ENCODE measurements at places on chromosomes 2 and 18.

DNA sequence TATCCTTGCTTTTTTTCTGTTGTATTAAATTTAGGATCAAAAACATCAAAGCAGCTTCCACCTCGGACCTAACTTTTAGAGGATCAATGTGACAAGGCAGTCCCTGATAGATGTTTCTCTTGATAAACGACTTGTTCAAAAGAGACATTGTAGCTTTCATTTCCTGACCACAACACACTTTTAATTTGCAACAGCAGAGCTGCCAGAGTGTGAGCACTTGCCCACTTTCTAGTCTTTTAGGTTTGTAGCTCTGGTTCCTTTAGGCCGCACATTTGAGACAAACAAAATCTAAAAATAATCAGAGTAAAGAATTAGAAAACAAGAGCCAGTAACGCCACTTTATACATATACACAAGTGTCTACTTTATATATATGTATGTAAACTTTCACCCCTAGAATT, 3.1 kb downstream of the FIGN start:
- DNase-seq: peak; percentile 23

DNA sequence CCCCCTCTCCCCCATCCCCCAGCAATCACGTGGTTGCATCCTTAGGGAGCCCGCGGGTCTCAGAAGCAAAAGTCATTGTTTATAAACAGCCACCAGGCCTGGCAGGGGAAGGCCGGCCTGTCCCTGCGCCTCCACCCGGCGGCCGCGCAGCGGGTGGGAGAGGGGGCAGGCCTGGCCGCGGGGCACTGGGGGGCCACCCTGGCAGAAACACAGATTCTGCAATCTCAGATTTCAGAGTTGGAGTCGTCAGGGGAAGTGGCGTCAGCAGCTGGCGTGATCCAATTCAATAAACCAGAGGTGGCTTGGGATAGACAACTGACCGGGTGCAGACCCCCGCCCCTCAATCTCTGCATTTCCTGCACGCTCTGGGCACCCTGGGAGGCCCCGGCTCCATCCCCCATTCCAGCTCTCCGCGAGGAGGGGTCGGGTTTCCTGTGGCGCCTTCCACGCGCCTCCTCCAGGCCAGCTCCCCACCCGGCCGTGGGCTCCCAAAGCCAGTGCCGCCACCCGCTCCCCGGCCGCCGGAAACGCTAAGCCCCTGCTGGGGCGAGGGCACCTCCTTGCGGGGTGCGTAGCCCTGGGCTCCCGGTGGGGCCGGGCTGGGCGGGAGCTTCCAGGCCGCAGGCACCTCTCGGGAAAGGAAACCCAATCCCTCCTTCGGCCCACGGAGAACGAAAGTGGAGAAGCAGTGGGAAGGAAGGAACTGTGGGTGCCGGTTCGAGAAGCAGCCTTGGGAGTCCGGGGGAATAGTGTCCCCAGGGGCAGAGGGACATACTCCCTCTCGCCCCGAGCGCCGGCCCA, 1.1 kb downstream of the BIN1 start:
- DNase-seq: peak; percentile 59

DNA sequence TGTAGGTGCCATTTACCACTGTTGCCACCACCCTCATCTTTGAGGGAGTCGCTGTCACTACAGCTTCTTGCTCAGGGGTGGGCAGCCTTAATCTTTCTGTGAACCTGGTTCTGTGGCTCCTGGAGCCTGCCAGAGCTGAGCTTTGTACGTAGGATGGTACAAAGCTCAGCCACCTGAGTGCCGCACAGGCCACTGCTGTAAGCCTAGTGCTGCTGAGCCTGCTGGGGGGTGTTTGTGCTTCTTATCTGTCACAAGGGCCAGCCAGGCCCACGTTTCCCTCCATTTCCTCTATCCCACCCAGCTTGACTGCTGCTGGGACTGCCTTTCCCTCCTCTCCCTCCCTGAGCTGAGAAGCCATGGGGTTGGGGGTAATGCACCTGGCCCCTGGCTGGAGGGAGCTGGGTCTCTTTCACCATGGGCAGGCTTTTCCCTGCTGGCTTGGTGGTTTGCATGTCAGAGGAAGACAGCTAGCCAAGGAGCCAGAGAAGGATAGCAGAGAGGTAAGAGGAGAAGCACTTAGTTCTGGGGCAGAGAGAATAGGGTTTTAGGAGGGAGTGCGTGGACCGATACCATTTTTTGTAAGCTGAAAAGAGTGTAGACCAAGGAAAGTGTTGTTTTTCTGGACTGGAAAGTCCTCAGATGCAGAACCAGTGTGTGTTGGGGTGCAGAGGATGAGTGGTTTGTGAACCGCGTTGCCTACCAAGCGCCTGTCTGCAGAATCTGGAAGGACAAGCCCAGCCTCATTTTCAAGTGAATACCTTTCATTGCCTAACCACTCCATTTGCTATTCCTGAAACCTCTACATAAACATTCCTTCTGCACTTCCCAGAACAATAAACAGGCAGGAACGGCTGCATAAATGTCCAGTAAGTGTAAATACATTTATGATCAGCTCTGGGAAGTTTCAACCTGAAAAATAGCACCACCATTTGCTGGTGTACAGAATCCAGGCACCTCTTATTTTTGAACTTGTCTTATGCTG, 45.1 kb upstream of the FHL2 start:
- no peak for DNase-seq

- DNase-seq: peak; percentile 97
Measured at GRCh38 chr2:28193630-28194403, 198.8 kb upstream of the FOSL2 start.

DNA sequence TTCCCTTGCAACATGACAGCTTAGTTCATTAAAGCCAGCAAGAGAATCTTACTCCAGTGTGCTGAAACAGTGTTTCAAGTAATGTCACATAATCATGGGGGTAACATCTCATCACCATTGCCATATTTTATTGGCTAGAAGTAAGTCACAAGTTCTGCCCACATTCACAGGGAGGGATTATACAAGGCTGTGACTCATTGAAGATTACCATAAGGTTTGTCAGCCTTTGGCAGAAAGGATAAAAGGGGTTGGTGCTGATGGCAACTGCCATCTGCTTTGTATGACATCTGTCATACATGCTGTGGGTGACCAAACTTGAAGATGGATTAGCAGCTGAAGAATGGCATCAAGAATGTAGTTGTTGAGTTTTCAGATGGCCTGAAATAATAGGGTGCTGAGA, 61.2 kb downstream of the KCNE4 start:
- peak; percentile 84 for DNase-seq

GRCh38 chr18:10497206-10497749, 28.5 kb upstream of the NAPG start:
- no peak for DNase-seq

DNA sequence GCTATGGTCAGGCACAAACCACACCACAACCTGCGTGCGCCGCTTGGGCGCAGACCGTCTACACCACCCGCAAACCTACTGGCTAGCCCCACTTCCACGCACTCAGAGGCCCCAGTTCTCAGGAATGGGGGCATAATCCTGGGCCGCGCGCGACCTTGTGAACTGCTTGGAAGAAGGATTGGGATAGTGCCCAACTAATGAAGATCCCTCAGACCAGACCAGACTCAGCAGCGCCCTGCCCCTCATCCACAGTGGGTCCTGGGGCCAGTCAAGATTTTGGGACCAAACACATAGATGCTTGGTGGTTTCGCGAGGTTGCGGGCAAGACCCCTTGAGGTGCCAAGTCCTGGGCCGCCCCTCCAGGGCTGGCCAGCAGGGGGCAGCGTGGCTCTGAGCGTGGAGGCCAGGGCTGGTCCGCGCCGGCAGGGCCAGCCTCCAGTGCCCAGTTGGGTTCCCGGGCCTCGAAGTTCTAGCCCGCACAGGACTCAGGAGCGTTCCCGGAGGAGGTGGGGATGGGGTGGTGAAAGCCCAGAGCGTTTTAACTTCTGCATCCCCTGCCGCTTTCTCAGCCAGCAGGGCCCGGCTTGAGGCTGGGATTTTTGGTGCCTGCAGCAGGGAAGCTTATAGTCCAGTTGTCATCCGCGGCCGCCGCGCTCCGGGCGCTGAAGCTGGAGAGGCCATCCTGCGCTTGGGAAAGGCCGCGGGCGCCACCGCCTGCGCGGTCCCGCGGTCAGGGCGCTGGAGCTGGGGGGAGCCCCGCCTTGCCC, 8.3 kb downstream of the OSR1 start:
- DNase-seq: no peak

DNA sequence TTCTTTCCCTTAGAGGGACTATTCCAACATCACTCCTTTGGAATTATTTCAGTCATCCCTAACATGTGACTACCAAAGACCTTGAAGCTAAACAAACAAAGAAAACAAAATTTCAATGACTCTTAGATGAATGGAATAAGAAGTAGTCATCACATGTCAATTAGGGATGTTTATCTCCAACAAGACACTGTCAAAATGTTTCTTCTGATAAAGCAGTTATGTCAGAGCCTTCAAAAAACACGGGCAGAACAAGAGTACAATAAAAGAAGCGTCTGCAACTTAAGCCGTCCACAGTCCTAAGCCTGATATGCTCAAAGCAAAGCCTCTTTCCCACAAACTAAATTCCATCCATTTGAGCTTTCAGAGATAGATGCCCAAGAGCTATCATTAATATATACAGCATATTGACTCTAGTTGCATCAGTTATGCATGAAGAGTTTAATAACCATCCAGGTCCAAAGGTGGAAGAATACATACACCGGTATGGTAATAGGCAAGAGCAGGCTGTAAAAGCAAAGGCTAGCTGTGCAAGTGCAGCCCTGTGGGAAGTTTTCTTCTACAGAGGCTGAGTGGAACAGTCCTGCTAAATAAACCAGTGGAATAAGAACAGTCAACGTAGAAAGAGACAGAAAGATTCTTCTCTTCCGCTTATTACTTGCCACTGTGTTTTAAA, 98.1 kb downstream of the ICA1L start:
- DNase-seq: no peak

- DNase-seq: no peak
Measured at GRCh38 chr18:50862401-50862800, 16.5 kb upstream of the ME2 start.

- no peak for DNase-seq
Measured at GRCh38 chr2:4782647-4783046, 909.5 kb upstream of the SOX11 start.

DNA sequence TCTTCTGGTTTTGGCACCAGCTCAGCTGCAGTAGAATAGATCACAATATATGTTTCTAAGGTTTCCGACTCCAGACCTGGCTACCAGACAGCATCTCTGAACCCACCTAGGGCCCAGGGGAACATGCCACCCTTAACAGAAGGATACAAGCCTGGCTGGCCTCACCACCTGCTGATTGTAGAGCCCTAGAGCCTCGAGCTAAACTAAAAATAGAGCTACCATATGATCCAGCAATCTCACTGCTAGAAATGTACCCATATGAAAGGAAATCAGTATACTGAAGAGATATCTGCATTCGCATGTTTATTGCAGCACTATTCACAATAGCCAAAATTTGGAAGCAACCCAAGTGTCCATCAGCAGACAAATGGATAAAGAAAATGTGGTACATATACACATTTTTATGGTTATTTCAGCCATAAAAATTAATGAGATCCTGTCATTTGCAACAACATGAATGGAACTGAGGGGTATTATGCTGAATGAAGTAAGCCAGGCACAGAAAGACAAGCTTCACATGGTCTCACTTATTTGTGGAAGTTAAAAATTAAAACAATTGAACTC, 242.4 kb upstream of the SLC39A10 start:
- DNase-seq: no peak

GRCh38 chr2:68251855-68252399, 405 bp downstream of the PPP3R1 start:
- no peak for DNase-seq

DNA sequence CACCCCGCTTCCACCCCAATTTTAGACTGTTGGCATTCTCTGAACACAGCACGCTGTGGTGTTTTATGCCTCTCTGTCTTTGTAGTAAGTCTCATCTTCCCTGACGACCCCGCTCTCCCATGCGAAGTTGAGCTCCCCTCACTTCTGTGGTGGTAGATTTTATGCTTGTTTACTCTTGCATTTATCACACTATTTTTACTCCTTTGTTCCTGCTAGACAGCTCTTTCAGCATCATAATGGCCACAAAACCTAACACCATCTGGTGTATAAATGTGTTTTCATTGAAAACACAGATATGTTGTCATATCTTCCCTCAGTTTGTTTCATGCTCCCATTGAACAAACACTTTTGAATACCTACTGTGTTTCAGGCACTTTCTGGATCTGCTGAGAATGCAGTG, 57.1 kb downstream of the PKP4 start:
- no peak for DNase-seq

DNA sequence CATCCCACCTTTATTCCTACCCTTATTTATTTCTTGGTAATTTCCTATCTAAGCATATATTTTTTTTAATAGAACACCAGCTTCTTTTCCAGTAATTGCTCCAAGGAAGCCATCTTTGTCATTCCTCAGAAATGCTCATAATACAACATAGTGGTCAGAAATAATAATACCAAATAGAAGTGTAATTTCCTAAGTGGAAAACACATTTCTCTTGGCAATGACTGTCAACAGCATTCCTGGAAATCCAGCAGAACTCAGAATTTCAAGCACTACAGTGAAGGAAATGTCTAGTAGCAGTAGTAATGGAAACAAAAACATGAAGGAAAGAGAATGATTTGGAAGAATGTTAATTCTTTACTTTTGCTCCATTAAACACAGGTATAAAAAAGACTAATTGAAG, 56.6 kb downstream of the GDF7 start:
- DNase-seq: no peak

DNA sequence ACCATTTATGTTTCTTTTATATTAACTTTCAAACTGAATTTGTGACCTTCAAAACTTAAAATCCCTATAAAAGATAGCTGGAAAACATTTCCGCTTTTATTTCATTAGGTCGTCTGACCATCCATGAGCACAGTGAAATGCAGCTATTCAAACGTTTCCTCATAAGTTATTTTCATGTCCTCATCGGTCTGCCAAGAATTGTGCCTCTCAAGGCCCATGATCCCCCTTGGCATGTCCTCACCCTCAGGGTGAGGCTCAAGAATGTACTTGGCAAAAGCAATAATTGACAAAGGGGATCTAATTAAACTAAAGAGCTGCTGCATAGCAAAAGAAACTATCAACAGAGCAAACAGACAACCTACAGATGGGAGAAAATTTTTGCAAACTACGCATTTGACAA, 12.4 kb downstream of the SLC66A2 start:
- no peak for DNase-seq

DNA sequence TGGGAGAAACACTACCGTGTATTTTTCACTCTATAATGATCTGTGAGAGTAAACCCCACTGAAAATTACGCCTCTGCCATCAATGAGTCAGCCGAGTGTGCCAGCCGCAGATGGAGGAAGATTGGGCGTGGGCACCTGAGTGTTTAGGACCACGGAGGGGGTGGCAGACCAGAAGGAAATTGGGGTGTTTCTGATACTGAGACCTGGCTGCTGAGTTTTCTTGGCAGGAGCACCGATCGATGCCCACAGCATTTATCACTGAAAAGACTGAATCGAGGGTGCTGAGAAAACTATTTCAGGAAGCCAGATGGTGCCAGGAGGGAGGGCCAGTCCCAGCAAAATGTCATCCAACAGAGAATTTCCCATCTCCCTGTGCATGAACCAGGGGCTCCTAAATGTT, 91.9 kb upstream of the TPO start:
- DNase-seq: no peak

GRCh38 chr2:157691695-157692094, 63.0 kb upstream of the ACVR1C start:
- no peak for DNase-seq

All from NCI-H524 (cell line).